ENCODE measurements at places on chromosomes 7 and 10.
A peak's percentile ranks its signal among the peaks of the same experiment; 100 is the strongest.

DNA sequence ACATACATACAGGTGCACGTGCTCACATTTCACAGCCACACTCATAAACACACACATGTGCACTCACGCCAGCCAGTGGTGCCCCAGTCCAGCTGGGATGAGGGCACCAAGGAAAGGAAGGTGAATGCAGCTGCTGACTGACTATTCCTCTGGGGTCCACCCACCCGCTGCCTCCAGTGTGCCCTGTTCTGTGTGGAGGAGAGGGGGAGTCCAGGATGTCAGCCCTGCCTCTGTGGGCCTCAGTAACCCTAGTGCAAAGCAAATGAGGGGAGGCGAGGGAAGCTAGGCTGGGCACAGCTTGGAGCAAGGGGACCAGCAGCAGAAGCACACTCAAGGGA lies 57.6 kb downstream of the YKT6 start:
- DNase-seq = no peak

DNA sequence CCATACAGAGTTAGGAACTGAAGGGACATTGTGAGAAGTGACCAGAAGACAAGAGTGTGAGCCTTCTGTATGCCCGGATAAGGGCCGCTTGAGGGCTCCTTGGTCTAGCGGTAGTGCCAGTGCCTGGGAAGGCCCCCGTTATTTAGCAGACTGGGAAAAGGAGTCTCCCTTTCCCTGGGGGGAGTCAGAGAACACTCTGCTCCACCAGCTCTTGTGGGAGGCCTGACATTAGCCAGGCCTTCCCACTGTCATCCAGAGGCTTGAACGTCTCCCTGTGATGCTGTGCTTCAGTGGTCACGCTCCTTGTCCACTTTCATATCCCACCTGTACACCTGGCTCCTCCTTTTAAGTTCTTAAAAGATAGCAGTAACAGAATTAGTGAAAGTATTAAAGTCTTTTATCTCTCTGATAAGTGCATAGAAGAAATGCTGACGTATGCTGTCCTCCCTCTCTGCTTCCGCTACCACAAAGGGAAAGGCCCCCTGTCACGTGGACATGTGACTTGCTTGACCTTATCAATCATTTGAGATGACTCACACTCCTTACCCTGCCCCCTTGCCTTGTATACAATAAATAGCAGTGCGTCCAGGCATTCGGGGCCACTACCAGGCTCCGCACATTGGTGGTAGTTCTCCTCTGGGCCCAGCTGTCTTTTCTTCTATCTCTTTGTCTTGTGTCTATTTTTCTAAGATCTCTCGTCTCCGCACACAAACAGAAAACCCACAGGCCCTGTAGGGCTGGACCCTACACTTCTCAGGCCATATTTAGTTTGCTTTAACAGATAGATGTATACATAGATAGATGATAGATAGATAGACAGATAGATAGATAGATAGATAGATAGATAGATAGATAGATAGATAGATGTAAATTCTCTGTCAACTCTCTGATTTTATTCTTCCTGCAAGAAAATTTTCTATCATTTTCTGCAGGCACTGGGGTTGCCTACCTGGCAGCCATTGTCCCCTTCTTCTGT lies 131.5 kb upstream of the JCAD start:
- no peak for DNase-seq

- DNase-seq = peak; percentile 64
These were observed 27.8 kb downstream of the RBM20 start for GRCh38 chr10:110671788-110672579.

GRCh38 chr7:7582596-7582995 lies 15.9 kb downstream of the MIOS start:
- no peak for DNase-seq

DNA sequence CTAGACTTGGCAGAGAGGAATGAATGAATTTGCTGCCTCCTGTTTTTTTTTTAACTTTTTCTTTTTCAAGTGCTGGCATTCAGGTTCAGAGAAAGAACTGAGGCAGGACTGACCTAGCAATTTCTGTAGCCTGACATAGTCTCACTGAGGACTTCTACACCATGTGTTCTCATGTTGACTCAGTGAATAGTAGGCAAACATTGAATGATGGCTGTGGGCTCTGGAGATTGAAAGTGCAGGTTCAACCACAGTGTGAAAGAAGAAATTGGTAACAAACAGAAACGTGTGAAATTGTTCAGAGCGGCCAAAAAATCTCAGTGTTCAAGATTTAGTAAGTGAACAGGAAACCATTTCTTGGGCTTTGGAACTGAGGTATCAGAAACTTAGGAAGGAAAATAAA lies 322.4 kb upstream of the GHITM start:
- no peak for DNase-seq

GRCh38 chr10:95263864-95264226 lies 27.0 kb downstream of the PDLIM1 start:
- DNase-seq = no peak

DNA sequence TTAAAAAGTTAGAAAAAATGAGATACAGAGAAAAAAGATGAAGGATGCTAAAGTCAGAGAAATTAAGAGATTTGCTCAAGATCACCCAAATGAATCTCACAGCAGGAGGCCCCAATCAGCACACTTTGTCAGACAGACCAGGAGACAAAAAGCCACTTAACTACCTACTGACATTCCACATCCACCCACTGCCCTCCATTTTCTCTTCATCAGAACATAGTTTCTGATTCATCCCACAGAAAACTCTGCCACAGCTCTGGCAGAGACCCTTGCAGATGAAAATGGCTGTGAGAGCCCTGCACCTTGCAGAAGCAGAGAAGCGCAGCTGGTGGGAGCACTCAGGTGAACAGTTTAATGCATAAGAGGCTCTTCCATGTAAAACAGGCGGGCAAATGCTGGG lies 26.6 kb downstream of the DGKI start:
- no peak for DNase-seq

GRCh38 chr7:143896667-143897066 lies 5.3 kb downstream of the TCAF1 start:
- DNase-seq = no peak

DNA sequence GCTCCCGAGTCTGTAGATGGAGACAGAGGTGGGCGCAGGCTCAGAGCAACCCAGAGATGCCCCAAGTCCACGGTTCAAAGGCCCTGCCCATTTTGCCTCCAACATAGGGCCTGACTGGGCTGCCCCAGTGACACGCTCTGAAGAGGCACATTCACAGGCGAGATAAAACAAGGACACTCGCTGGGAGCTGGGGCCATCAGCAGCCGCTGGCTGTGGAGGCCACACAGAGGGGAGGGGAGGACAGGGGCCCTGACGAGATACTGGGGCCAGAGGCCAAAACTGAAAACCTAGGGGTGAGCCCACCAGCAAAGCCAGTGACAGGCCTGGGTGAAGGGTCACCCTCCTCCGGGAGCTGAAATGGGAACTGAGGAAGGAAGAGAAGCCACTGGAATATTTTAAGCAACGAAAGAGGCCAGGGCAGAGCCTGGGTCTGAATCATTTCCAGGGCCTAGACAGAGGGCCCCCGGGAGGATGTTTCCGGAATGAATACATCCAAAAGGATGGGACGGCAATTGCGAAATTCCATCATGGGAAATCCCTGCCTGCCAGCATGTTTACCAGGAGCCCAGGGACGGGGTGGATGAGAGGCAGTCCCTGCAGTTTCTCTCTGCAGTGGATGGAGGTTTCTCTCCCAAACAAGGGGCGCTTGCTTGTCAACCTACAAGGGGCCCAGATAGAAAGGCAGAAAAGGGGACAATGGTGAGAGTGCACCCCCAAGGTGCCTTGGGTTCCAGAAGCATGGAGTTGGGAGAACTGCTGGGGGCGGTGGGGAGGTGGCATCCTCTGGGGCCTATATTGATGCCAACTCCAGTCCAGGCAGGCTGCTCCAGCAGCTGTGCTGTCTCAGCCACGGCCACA lies 29.0 kb upstream of the HSPA12A start:
- DNase-seq = no peak

GRCh38 chr10:8726084-8726778 lies 671.7 kb downstream of the GATA3 start:
- no peak for DNase-seq

DNA sequence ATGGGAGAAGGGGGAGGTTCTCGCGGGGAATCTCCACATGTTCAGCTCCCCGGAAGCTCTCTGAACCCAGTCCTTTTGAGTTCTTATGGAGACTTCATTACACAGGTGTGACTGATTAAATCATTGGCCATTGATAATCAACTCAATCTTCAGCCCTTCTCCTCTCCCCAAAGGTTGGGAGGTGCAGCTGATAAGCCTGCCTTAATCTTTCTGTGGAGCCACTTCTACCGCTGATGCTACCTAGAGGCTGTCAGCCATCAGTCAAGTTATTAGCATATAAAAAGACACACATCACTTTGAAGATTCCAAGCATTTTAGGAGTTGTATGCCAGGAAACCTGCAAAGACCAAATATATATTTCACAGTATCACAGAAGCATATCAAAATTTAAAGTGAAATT lies 91.7 kb downstream of the MARCHF5 start:
- no peak for DNase-seq

DNA sequence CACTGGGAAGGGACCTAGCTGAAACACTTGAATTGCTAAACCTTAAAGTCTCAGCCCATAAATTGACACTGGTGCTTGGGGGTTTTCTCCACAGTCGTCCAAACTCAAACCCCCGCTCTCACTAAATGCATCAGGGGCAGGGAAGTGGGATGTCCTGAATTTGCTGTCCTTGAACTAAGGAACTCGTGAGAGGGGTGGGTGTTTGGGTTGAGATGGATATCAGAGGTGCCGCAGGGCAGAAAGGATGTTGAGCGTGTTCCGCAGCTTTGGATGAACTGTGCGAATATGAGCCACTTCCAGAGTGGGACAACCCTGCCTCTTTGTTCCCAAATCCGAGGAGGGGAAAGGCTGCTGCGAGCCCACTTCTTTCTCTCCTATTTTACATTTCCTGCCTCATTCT lies 90.3 kb upstream of the LYZL2 start:
- DNase-seq = no peak

- no peak for DNase-seq
These were observed 50.3 kb upstream of the NCAPG2 start for GRCh38 chr7:158754746-158755444.

GRCh38 chr7:137881607-137882260 lies 35.0 kb upstream of the DGKI start:
- no peak for DNase-seq

- DNase-seq = no peak
These were observed 58.1 kb downstream of the MDFIC start for GRCh38 chr7:114979803-114980507.

- no peak for DNase-seq
These were observed 9.2 kb downstream of the GPER1 start for GRCh38 chr7:1097120-1097504.

GRCh38 chr10:109174526-109174925 lies 748.8 kb downstream of the XPNPEP1 start:
- DNase-seq = no peak

DNA sequence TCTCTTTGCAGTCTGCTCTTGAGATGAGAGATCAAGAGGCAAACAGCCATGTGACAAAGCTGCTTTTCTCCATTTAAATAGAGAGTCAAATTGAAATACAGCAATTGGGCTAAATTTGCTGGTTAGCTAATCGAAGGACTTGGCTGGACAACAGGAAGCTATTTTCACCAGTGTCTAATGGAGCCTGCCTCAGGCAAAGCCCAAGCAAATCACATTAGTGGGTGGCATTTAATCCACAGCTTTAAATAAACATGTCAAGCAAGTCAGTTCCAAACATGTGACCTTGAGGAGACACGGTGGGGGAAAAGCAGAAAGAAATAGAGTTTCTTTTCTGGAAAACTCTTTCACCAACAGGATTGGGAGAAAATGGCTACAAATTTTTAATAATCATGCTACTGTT lies 180.5 kb upstream of the AOAH start:
- no peak for DNase-seq

- no peak for DNase-seq
These were observed 9.2 kb downstream of the MKI67 start for GRCh38 chr10:128116851-128117615.

- no peak for DNase-seq
These were observed 239.3 kb downstream of the THSD7A start for GRCh38 chr7:11592699-11593098.

- no peak for DNase-seq
These were observed 173.7 kb upstream of the KAT6B start for GRCh38 chr10:74652664-74653063.

DNA sequence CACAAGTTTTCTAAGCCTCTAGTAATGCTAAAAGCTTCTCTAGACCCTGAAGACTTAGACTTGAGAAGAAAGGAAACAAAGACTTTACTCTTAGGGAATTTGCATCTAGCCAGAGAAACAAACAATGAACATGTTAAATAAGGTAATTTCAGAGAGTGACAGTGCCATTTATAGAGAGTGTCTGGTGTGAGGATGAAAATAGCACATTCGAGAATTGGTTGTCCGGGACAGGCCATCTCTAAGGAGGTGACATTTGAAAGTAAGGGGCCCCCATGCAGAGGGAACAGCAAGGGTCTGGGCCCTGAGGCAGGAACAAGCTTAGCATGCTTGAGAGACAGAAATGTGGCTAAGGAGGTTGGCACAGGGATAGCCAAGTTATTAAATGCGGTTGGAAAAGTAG lies 48.1 kb downstream of the ADAM22 start:
- DNase-seq = no peak

DNA sequence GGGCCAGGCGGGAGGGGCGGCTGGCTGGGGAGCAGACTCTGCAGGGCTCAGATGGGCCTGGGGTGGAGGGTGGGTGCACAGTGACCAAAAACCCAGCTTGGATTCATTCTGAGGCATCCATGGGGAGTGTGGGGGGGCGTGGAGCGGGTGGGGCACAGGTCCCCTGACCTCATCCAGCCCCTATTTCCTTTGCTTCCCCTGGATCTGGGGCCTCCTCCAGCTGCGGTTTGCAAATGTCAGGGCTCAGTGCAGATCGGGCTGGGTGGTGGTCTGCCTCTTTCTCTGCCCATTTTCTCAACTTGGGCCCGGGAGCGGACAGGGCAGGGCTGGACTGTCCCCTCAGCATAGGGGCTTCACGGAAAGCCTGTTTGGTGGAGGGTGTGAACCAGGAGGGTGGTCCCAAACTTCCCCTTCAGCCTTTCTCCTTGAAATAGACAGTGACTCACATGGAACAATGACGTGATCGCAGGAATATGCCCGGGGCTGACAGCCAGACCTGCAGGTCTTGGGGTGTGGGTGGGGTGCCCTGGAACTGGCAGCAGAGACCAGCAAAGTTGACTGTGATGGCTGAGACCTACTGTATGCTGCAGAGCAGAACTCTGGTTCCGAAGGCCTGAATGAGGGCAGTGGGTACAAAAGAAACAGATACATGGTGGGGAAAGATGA lies 72.9 kb upstream of the PODXL start:
- no peak for DNase-seq

GRCh38 chr7:91396-92175 lies 100.8 kb upstream of the FAM20C start:
- DNase-seq = no peak

GRCh38 chr10:12488626-12489025 lies 139.3 kb downstream of the CAMK1D start:
- no peak for DNase-seq

GRCh38 chr10:117537904-117538524 lies 4.5 kb upstream of the EMX2 start:
- DNase-seq = no peak

- DNase-seq = no peak
These were observed 61.0 kb downstream of the CFAP46 start for GRCh38 chr10:132881186-132881920.
